ENCODE measurements at places on chromosomes 5 and 9. TPM values are rescaled to one million over a fixed set of nuclear protein-coding genes. Genes with fewer than 3 reads are reported as not detected.

DNA sequence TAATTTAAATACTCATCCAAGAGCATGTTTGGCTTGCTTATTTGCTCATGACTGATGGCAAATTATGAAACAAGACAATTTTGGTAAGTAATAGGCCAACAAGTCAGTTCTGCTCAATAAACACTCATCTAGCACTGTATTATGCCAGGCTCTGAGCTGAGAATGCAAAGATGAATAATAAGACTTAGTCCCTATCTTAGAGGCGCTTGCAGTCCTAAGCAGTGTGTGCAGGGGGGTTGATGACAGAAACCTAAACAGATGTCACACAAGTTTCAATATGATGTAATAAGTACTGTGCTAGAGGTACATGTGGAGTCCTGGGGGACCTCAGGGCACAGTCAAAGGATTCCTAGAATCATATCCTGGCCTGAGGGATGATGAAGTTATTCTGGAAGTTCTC lies 287.6 kb upstream of the ADRA1B start:
- DNase-seq: no peak

- DNase-seq: no peak
These were observed 12.6 kb downstream of the PLGRKT start for GRCh38 chr9:5425006-5425628.

The RRAGA gene
- 99.4 TPM for total RNA-seq

GRCh38 chr5:30447431-30447830 lies 746.1 kb upstream of the CDH6 start:
- no peak for DNase-seq

DNA sequence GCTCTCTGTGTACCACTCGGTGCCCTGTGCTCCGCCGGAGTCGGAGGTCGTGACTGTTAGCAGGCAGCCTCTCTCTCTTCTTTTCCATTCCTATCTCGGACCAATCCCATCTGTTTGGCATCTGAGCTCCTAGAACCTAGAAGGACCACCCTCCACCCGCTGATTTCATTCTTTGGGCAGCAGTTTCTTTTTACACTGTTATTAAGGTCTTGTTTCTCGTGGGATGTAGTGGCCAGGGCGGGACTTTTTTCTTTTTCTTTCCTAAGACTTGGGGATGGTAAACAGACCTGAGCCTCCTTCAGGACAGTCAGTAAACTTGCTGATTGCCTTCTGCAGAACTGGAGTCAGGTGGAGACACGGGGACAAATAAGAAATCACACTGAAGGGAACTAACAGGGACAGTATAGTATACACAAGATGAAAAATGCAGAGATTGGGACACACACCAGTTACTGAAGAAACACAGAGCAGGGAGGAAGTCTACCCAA lies 500 bp downstream of the URM1 start:
- DNase-seq: no peak

DNA sequence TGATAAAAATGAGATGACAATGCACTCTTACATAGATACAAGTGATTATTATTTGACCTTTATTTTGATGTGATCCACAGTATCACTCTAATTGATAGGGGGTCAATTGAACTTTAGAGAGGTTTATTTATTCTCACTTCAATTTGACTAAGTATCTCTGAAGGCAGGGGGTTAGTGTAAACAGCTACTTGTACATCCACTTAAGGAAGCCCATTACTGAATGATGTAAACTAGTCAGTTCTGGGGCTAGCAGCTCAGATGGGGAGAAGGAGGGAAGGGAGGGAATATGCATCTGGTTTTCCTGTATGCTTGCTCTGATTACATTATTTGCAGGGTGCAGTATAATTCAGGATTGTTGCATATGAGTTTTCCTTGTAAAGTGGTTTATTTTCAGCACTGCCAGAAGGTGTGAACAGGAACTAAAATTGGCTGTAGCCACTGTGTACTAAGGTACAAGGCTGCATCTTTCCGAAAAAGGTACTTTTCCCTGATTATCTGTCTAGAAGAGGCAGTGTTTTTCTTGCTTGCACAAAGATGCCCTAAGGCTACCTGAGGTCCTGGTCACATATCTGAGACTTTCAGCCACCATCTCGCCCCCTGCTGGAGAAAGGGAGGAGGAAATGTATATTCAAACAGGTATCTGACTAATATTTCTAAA lies 51.2 kb downstream of the MRPS27 start:
- peak; percentile 25 for DNase-seq

The SLC4A9 gene
- not detected for total RNA-seq

The ALAD gene
- 280 TPM for total RNA-seq

DNA sequence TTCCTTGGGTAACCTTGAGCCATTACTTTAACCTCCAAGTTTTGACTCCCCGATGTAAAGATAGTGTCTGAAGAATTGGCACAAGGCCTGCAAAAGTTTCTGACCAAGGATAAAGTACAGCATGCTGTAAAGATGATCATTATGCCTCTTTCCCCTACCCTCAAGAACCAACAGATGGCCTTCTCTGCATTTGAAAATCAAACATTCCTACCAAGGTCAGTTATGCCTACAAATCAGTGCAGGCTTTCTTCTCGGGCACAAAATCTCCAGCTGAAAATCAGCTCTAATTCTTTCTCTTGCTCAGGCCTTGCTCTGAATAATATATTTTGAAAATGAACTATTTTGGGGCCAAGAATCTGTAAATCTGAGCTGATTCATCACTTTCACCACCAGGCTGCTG lies 59.7 kb downstream of the PPP2R2B start:
- peak; percentile 19 for DNase-seq

GRCh38 chr9:91044354-91044753 lies 242.7 kb downstream of the SYK start:
- no peak for DNase-seq

- no peak for DNase-seq
These were observed 63.4 kb upstream of the ADAMTS2 start for GRCh38 chr5:179408611-179409010.

GRCh38 chr5:60541980-60542379 lies 158.0 kb downstream of the DEPDC1B start:
- DNase-seq: peak; percentile 8

DNA sequence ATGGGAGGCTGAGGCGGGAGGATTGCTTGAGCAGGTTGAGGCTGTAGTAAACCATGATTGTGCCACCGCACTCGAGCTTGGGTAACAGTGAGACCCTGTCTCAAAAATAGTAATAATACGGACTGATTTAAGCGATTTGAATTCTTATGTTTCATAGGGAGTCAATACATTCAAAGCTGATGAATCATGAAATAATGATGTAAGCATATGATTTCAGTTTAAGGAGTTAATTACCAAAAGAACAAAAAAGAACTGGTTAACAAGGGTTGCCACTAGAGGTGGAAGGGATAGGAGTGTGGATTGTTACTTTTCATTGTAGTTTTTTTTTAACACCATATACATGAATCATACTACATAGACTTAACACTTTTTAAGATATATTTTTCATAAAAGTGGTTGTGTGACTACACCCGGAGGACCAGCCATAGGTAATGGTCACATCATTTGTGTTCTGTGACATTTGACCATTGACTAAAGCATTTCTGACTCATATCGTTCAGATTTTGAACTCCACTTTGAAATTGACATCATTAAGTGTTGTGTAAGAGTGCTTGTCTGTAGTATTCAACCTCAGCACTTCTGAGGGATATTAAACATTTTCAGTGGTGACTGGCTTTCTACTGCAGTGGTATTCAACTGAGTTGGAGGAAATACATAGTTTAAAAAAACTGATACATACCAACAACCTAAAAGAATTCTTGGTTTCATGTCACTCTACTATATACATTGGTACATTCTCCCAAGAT lies 7.0 kb downstream of the TRMT10B start:
- DNase-seq: no peak

DNA sequence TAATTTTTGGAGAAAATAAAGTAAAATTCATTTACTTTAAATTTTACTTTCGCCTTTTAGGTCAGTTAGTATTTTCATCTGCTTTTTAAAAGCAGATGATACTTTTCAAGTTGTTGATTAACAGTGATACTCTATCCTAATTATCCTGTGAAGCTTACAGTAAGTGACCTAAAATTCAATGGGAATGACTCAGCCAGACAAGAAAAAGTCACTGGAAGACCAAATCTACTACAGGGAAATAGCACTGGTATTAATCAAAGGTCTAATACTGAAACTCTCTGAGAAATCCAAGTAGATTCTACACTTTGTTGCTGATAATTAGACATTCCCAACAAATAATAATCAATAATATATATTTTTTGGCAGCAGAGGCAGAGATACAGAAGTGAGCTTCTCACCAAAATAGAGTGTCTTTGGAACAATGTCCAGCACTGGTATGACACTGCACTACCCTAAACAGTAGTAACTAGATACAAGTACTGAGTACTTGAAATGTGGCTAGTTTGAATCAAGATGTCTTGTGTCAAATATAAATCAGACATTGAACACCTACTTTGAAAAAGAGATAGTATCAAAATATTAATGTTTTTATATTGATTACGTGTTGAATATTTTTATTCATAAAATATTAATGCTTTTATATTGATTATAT lies 22.8 kb upstream of the ELL2 start:
- DNase-seq: no peak

- no peak for DNase-seq
These were observed 10.8 kb upstream of the TTC39B start for GRCh38 chr9:15317836-15318235.

DNA sequence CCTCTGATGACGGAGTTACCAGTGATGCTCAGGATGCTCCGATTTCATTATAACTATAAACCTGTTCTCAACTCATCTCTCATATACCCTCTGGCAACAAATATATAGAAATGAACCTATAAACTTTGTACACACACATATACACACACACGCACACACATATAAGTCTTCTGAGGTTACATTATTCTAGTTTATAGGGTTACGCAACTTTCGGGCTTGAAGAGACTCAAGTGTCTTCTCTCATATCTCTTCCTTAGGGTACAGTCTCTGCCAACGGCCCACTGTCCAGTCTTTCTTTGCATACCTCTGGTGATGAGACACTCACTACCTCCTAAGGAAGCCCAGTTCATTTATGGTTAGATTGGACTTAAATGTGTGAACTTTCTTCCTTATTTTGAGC lies 69.4 kb upstream of the TBC1D2 start:
- no peak for DNase-seq

The FOXD4L5 gene
- 0.07 TPM for total RNA-seq

DNA sequence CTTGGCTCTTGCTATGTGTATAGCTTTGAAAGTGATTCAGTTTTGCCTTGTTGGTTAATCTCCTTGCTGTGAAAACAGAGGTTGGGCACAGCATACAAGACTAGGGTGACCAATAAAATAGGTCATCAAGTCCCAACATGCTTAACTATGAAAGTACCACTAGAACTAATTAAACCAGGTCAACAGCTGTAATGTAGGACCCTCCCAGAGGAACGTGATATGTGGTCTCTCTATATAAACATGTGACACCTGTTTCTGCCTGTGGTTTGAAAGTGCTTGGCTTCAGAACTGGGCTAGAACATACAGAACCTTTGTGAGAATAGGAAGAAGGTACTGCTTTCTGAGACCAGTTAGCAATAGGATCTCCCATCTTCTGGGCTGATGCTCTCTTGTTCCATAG lies 297.1 kb downstream of the FBXL7 start:
- DNase-seq: no peak

The QRFP gene
- not detected for total RNA-seq

Measured in adrenal gland (tissue), 19 donors.